ENCODE measurements at places on chromosomes 4 and X.

DNA sequence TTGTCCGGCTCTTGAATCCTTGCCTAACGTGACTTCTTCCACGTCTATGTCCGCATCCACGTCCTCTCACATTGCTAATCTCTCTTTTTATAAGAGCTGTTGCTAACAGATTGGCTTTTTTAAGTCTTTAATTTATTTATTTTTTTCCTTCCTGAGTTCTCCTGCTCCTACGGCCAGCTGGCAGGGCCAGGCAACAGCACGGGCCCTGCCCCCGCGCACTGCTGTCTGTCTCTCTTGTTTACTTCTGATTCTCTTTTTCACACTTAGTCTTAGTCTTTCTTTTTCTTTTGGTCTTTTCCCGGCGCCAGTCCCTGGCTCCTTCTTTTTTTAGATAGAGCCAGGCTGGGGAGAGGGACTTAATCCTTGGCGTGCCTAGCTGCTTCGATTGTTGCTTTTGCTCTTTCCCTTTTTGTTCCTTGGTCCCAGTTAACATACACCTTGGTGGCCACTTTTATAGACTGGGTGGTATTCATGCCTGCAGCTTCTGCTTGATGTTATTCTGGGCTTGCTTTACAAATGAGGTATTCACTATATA is 53.2 kb upstream of the RBMX start:
- no peak for DNase-seq

DNA sequence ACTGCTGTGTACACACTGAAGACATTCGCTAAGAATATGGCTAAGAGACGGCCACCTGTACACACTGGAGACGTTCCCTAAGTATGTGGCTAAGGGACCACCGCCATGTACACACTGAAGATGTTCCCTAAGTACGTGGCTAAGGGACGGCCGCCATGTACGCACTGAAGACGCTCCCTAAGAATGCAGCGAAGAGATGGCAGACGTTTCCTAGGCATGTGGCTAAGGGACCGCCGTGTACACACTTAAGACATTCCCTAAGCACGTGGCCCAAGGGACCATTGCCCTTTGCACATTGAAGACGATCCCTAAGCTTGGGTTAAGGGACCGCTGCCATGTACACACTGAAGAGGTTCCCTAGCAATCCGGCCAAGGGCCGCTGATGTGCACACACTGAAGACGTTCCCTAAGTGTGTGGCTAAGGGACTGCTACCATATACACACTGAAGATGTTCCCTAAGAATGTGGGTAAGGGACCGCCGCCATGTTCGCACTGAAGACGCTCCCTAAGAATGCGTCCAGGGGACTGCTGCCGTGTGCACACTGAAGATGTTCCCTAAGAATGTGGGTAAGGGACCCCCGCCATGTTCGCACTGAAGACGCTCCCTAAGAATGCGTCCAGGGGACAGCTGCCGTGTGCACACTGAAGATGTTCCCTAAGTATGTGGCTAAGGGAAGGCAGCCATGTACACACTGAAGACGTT is 36.7 kb downstream of the DHRSX start:
- no peak for DNase-seq

- DNase-seq: no peak
Measured at GRCh38 chr4:14053291-14053690, 425.8 kb upstream of the BOD1L1 start.

DNA sequence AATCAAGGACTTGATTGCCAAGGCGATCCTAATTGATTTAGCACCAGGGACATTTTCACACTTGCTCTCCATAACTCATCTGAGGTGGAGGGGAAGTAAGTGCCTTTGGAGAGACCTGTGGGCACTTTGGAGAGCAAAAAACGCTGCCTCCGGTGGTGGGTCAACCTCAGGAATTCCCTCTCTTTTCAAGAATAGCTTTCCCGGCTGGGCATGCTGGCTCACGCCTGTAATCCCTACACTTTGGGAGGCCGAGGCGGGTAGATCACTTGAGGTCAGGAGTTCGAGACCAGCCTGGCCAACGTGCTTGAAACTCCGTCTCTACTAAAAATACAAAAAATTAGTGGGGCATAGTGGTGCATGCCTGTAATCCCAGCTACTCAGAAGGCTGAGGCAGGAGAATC is 49.2 kb downstream of the PRPS1 start:
- DNase-seq: no peak

- DNase-seq: no peak
Measured at GRCh38 chr4:1746919-1747602, 25.7 kb downstream of the TACC3 start.

DNA sequence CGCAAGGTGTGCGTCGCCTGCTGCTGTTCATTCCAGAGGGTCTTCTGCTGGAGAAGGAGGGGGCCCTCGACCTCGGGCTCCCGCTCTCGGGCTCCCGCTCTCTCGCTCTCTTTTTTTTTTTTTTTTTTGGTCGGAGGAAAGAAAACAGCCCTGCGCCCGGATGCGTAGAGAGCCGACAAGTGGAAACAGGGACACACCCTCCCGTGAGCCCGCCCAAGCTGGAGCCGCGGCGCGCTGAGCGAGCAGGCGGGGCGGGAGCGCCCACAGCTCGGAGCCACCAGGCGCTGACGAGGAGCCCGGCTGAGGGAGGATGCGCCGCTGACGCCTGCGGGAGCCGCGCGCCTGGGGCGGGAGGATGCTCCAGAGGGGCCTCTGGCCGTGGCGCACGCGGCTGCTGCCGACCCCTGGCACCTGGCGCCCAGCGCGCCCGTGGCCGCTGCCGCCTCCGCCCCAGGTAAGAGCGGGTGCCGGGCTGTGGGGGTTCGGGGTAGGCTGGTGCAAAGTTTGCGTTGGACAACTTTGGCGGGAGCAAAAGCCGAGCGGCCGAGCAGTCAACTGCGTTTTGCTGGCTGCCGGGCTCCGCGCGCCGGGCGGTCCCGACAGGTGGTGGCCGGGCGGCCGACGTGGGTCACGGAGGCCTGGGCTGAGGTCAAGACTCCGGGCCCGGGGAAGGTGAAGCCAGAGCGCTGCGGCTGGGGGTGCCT is at the start of gene MCUB:
Gene MCUB (plus strand): TSS at position 264 of the 704 bp plus-strand sequence. CDS start 92 bp downstream, at position 356.
- peak; percentile 91 for DNase-seq

- no peak for DNase-seq
Measured at GRCh38 chr4:67687636-67688035, 13.3 kb downstream of the UBA6 start.

- DNase-seq: no peak
Measured at GRCh38 chr4:112927544-112927943, 121.9 kb upstream of the ANK2 start.

Data from stimulated activated CD4-positive, alpha-beta T cell treated with anti-CD3 and anti-CD28 coated beads, Interleukin-4, amount 100 ng/mL, for 24 hours (primary cell).